ENCODE measurements at places on chromosomes 3 and 15.

GRCh38 chr3:12995389-12996180 is 77.6 kb downstream of the IQSEC1 start:
- H3K4me3 ChIP-seq, result peak overlapping the region; percentile 86
- H3K36me3 ChIP-seq, result peaks cover 15% of the 10 kb centered on the region
- no peaks in the 10 kb centered on the region for H3K27me3 ChIP-seq
- no peak for DNase-seq

- peak overlapping the region; percentile 94 for H3K27ac ChIP-seq
- H3K4me3 ChIP-seq, result peak overlapping the region; percentile 82
- DNase-seq, result peak; percentile 63
- peaks cover 10% of the 10 kb centered on the region for H3K36me3 ChIP-seq
- H3K4me1 ChIP-seq, result peaks cover 48% of the 10 kb centered on the region
- H3K27me3 ChIP-seq, result no peaks in the 10 kb centered on the region
Observed at GRCh38 chr3:195147649-195148080, 123.3 kb downstream of the XXYLT1 start.

GRCh38 chr3:95148107-95148506 is 1085.2 kb downstream of the NSUN3 start:
- no peak for DNase-seq
- no peaks in the 10 kb centered on the region for H3K4me1 ChIP-seq
- no peaks in the 10 kb centered on the region for H3K27me3 ChIP-seq

DNA sequence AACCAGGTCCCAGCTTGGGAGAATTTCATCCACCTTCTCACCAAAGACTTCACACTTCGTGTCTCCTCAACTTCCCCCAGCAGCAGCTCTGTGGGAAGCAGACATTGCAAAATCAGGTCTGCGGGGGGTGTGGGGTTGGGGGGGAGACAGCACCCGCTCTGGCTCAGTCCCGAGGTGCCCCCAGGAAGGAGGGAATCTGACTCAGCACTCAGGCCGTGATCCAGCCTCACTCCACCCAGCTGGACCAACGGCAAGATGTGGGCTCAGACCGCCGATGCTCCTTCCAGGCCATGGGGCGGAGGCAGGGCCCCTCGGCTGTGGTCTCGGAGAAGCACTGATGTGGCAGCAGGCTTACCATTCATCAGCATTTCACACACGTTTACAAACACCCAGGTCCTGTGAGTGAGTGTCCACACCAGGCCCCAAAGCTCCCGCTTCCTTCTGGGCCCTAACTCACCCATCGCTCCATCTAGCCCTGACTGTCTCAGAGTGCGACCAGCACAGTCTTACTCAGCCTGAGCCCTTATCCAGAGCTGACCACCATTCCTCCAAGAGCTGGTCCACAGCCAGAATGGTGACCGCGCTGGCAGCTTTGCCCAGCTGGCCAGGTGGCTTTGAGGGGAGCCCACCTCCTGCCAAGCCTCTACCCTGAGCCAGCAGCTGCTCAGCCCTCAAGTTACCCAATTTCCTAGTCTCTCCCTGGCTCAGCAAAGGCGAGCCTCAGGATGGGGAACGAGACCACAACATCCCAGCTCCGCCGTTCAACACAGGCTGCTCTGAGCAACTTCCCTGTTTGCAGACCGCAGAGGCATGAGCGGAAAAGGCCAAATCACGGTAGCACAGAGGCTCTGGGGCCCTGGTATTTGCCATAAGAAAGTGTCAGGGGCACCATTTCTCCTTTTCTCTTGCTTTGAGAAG is 3.3 kb downstream of the STAB1 start:
- H3K27ac ChIP-seq, result peak overlapping the region; percentile 11
- peak; percentile 53 for DNase-seq
- peaks cover 15% of the 10 kb centered on the region for H3K4me1 ChIP-seq
- H3K27me3 ChIP-seq, result peaks cover 25% of the 10 kb centered on the region

- no peak for DNase-seq
- no peak overlapping the region for H3K27ac ChIP-seq
- peaks cover 17% of the 10 kb centered on the region for H3K36me3 ChIP-seq
- no peaks in the 10 kb centered on the region for H3K4me1 ChIP-seq
Observed at GRCh38 chr3:172339892-172340291, 108.4 kb downstream of the GHSR start.

GRCh38 chr3:140388202-140388922 is 289.5 kb upstream of the TRIM42 start:
- no peak for DNase-seq
- H3K4me1 ChIP-seq, result no peaks in the 10 kb centered on the region
- no peaks in the 10 kb centered on the region for H3K27me3 ChIP-seq
- no peak overlapping the region for H3K27ac ChIP-seq
- no peak overlapping the region for H3K4me3 ChIP-seq

DNA sequence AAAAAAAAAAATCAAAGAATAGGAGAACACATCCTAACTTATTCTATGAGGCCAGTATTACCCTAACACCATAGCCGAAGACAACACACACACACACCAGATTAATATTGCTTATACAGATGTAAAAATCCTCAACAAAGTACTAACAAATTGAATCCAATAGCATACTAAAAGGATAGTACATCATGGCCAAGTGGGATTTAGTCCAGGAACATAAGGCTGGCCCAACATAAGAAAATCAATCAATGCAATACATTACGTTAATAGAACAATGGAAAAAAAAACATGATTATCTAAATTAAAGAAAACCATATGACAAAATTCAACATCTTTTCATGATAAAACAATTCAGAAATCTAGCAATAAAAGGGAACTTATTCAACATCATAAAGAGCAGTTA is 79.1 kb downstream of the ADAMTS9 start:
- no peaks in the 10 kb centered on the region for H3K36me3 ChIP-seq
- H3K27ac ChIP-seq, result no peak overlapping the region
- H3K4me1 ChIP-seq, result no peaks in the 10 kb centered on the region
- no peak for DNase-seq

DNA sequence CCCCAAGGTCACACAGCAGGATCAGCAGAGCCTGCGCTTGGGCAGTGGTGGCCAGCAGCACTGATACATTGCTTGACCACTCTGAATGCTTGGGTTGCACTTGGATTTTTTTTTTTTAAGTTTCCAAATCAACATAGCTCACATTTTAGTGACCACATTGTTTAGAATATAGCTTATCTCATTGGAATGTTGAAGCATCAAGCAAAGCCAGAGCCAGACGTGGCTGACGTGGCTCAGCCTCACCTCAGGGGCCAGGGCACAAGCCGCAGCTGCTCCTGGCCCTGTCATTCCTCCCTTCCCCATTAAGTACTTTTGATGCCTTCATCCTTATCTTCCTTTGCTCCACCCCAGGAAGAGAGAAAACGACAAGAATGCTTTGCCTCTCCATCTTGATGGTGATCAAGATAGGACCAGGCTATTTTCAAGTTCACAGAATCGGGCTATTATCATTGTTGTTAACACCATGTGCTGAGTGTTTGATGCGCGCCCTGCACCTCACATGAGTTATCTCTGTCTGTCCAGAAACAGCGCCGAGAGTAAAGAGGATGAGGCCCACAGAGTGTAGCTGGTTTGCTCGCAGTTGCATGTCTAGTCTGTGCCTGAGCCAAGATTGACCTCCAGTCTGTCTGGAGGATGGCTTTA is 75.8 kb downstream of the AAGAB start:
- H3K36me3 ChIP-seq, result peaks cover 53% of the 10 kb centered on the region
- peaks cover 44% of the 10 kb centered on the region for H3K4me1 ChIP-seq
- no peak for DNase-seq
- no peak overlapping the region for H3K4me3 ChIP-seq
- H3K27me3 ChIP-seq, result no peaks in the 10 kb centered on the region

GRCh38 chr3:76570436-76571057 is 469.4 kb upstream of the ROBO2 start:
- no peak overlapping the region for H3K27ac ChIP-seq
- H3K4me1 ChIP-seq, result no peaks in the 10 kb centered on the region
- no peak for DNase-seq
- no peak overlapping the region for H3K4me3 ChIP-seq
- no peaks in the 10 kb centered on the region for H3K27me3 ChIP-seq

GRCh38 chr3:187287256-187287655 is 4.3 kb downstream of the MASP1 start:
- H3K4me3 ChIP-seq, result no peak overlapping the region
- H3K27ac ChIP-seq, result no peak overlapping the region
- no peaks in the 10 kb centered on the region for H3K36me3 ChIP-seq
- DNase-seq, result no peak
- no peaks in the 10 kb centered on the region for H3K4me1 ChIP-seq

All from stimulated activated naive B cell treated with anti-CD40 and anti-IgM and Interleukin-4, amounts not matched to agents 10 μg/mL and 1 μg/mL and 100 μg/mL, for 72 hours (primary cell).